ENCODE measurements at places on chromosomes 11 and 22.

- DNase-seq, result no peak
Observed at GRCh38 chr22:46063846-46064227, 86.5 kb upstream of the PPARA start.

GRCh38 chr22:20315337-20316216 is 4.3 kb downstream of the DGCR6L start:
- no peak for DNase-seq

DNA sequence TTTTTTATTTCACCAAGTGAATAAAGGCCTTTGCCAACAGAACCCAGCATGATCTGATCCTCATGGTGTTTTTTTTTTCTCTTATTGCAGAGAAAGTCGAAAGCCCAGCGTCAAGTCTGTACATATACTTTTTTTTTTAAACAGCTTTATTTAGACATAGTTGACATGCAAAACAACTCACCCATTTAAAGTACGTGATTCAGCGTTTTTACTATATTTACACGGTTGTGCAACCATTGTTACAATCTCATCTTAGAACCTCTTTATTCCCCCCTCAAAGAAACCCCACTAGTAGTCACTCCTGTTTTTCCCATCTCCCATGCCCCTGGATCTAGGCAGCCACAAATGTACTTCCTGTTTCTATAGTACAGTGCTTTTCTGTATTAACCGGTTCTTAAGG is 20.6 kb upstream of the AP1B1 start:
- DNase-seq, result no peak

GRCh38 chr11:65412271-65413076 is 10.1 kb upstream of the NEAT1 start:
- DNase-seq, result no peak

DNA sequence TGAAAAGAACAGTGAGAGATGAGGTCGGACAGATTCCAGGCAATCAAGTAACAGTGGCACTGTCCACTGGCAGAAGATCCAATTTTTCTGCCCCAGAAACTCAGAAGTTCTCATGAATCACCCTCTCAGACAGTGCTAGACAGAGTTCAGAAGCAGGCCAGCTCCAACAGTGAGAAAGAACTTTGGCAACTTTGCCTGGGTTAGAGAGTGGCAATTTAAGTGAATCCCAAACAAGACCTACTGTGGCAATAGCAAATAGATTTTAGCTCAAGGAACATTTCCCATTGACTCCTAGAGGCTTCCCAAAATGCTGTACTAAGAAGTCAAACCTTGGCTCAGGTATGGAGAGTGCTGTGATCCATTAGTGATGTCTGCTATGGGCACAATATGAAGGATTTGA is 12.3 kb downstream of the CD44 start:
- DNase-seq, result no peak

GRCh38 chr11:122727101-122727929 is 71.8 kb downstream of the UBASH3B start:
- peak; percentile 33 for DNase-seq

- DNase-seq, result no peak
Observed at GRCh38 chr11:44950031-44950624, 555 bp downstream of the TP53I11 start.

GRCh38 chr22:49488943-49489342 is 338.7 kb downstream of the BRD1 start:
- no peak for DNase-seq
